Activated B cell treated with CpG ODN at 0.5 μM for 24 hours (primary cell): ENCODE measurements at places on chromosomes 5 and 9. TPM values are rescaled to one million over a fixed set of nuclear protein-coding genes. Genes with fewer than 3 reads are reported as not detected.

The SHOC1 gene
- not detected in 2 replicates for total RNA-seq

The NFIB gene
- total RNA-seq: not detected in 2 replicates

The NAIP gene
- total RNA-seq: 11.2 and 15.0 TPM in 2 replicates

The SPATA31A3 gene
- not detected in 2 replicates for total RNA-seq

The PCDHB4 gene
- total RNA-seq: not detected in 2 replicates

The MRNIP gene
- total RNA-seq: 54.6 and 70.0 TPM in 2 replicates

The SIT1 gene
- total RNA-seq: 27.5 and 28.0 TPM in 2 replicates
